ENCODE measurements at places on chromosomes 5 and 9. TPM values are rescaled to one million over a fixed set of nuclear protein-coding genes. Genes with fewer than 3 reads are reported as not detected.
A peak's percentile ranks its signal among the peaks of the same experiment; 100 is the strongest.

DNA sequence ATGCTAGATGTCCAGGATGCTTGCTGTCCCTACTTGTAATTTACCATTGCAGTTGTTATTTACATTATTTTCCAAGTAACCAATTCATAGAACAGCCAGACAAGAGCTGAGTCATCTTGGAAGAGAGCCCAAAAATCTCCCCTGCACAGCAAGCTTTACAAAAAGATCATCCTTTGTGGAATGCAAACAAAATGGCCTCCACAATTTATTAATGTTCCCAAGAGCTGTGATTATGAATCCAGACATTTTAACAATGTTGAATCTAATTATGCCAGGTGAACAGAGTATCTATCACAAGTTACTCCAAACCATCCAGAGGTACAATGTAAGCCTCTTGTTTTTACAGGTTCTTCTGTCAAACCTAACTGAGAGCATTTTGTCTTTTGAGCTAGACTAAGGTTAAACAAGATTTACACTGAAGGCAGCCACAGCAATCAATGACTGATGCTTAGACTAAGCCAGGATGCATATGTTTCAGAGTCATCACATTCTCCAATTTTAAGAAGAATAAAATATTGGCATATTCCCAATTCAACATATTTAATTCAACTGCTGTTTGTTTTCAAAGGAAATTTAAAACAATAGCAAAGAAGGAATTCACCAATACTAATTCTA is 95.3 kb upstream of the SLC12A2 start:
- no peak for DNase-seq

DNA sequence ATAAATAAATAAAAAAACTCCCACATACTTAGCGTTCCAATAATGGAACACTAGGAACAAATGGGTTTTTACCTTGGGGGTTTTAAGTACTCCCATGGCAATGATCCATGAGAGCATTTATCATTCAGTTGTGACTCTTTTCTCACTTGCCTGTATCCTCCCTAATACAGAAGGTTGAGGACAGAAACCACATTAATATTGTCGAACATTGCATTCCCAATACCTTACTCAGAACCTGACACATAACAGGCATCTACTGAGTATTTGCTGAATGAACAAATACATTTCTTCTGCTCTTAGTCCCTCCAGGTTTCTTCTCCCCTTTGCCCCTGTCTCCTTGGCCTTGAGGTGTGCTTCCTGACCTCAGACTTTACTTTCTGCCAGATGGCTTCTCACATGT is 175.9 kb downstream of the CEMIP2 start:
- no peak for DNase-seq

DNA sequence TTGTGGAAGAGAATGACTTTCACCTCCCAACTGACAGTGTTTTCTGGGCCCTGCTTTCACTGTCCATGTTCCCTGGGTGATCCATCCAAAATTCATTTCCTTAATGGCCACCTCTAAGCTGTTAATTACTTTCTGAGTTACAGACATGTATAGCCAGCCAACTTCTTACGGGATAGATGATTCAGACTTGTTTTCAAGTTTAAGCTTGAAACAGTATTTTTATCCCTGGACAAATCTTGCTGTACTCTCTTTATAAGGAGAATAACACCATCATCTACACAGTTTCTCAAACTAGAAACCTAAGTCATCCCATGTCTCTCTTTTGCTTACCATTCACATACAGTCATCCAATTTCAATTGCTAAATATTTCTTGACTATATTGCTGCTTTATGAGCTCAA is 6.9 kb downstream of the FAM174A start:
- DNase-seq: no peak

DNA sequence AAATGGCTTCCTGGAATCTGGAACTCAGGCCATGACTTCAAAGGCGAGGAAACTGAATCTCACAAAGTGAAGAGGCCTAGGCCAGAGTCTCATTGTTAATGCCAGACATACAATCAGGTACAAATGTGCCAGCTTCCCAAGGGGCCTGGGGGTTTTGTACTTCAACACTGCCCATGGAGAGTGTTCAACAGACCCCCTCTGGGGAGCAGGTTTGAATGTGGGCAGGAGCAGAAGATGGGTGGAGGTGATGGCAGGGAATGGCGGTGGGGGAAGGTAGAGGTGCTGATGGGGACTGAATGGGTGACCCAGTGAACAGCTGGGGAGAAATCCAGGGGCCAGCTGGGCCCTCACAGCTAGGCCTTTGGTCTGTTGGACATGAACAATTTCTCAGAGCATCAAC is 12.0 kb downstream of the FOXI1 start:
- no peak for DNase-seq

GRCh38 chr5:74851684-74852353 is 14.4 kb downstream of the FAM169A start:
- no peak for DNase-seq

DNA sequence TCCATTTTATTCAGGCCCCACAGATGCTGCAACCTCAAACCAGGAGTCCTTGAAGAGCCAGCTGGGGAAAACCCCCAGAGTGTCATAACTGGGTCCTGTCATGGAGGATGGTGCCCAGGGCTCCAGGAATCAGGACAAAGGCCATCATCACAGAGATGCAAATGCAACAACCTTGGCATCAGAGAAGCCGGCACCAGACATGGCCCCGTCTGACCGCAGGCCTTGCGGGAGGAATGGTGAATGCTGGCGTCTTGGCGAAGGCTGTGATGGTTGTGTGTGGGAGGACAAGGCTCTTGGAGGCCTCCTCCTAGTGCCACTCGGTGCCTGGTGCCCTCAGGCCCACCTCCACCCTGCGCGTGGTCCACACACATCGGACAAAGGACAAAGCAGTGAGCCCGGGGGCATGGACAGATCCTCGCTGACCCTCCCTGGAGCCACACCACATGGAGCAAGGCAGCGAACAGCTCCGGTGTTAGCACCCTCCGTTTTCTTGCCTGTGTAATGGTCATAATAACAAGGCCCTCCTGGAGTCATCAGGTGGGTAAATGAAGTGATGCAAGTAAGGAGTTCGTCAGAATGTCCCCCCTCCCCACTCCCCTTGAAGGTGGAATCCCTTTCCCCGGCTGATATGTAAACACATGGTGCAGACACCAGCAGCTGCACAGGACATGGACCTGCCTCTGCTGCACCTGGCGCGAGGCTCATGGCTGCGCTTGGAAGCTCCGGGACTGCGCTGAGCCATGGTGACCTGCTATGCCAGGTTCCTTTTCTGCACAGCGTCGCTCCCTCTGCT is 380.7 kb downstream of the IRX2 start:
- no peak for DNase-seq

DNA sequence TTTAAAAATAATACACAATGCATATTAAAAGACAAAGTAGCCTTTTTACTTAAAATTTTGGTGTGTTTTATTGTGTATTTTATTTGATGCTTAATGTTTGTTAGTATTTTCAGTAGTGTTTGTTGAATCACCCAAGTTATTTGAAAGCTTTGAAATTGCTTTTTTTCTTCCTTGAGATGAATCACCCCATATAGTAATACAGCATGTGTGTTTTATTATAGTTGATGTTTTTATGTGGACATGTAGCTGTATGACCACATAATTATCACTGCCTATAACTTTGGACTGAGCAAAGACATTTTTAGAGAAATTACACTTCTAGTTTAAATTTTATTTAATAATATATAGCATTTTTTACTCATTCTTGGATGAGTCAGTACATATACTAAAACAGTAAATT is 18.0 kb downstream of the FAM174A start:
- no peak for DNase-seq

DNA sequence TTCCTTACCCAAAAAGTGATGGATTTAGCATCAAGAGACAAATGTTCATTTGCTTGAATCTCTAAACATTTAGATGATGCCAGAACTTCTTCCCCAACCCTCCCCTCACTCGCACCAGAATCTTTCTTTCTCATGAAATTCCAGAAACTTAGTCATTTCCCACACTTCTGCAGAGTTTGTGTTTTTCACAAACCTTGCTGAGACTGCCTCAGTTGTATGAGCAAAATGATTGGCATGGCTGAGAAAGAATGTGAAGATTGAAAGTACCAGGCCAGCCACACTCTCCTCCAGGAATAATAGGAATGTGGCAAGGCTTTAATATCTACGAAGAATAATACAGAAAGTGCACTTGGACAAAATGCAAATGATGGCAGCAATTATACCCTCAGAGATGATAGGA is 428.3 kb upstream of the CDH6 start:
- DNase-seq: no peak

DNA sequence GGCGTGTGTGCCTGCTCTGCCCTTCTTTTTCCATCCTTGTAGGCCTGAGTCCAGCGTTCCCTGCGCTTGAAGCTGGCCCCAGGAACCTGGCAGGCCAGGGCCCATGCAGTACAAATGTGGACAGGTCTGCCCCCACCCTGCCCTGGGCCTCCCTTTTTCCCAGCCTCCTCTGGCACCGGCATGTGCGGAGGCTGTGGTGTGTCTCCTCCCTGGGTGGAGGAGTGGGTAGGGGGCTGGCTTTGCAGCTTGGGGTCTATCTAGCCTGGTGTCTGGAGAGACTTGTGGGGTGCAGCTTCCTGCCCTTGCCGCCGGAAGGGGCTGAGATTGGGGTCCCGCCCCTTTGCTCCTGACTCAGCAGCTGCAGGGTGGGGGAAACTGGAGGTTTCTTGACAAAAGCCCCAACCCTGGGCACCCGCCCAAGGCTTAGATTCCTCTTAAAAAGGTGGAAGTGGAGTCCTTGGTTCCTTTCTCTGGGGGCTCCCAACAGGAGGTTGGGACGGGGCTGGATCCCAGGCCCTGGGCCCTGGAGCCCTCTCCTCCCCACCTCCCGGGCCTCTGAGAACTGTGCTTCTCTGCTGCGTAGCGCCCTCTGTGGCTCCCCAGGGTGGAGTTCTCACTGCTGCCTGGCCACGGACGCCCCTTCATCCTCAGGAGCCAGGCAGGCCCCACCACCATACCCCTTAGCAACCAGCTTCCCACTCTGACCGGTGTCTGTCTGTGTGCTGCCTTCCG is 18.0 kb downstream of the RXRA start:
- no peak for DNase-seq

DNA sequence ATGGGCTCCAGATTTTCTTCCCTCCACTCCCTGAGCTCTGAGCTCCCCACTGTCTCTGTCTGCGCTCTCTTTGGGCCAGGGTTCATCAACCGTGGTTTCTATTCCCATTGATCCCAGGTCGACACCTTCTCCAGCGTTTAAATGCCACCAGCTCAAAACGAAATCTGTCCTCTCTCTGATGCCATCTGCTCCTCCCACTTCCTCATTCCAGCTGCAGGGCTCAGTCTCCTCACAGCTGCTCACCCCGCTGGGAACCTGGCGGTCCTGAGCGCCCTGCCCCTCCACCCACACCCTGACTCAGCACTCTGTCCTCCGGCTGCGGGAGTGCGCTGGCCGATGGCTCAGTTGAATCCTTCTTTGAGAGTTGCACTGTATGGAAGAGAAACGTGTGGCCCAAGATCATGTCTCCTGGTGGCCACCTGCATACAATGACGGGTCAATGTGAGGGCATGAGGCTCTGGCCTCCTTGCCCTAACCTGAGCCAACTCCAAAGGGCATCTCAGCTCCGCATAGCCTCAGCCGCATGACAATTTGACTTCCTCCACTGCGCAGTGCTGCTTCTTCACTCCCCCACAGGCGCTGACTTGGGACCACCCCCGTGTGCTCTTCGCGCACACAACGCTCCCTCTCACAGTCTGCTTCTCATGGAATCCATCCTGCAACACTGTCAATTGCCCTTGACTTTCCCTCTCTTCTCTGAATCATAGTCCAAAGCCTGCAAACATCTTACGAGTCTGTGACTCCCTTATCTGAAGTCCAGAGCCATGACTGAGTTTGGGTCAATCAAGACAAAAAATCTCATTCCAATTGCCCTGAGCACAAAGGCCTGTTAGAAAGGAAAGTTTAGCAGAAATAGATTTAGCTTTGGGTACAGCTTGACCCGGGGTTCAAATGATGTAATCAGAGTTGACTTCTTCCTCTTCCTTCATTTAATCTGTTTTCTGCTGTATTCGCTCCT is 82.4 kb downstream of the PTCH1 start:
- no peak for DNase-seq

DNA sequence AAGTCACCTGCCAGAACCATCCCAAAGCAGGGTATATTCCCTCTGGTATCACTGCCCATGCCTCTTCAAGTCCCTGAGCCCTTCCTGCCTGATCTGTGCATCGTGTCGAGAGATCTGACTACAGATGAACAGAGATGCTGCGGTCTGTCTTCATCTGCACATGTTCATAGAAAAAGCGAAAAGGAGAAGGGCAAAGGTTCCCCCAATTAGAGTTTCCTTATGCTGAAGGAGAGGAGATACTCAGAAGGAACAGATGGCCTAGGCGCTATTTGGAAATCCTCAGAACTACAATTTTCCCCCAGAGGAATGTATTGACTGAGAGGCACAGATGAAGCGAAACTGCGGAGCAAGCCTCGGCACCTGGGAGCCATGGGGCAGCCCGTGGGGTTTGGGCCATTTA is 170.9 kb downstream of the SEC61B start:
- DNase-seq: no peak

- no peak for DNase-seq
These were observed 6.2 kb upstream of the CD180 start for GRCh38 chr5:67202828-67203227.

DNA sequence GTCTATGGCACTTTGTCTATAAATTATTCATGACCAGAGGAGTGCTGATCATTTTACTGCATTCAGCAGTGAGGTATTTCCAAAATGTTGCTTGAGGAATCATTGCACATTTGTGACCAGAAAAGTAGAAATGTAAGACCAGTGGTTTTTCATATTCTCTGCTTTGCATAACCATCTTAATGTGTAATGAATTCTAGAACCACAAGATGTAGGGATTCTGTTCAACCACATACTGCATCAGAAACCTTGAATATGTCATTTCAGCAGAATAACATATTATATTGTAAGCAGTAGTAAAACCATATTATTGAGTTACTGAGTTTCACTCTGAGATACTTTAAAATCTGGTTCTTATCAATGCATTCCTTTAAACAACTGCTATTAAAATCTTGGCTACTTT is 1243.4 kb downstream of the MAT2B start:
- DNase-seq: no peak

DNA sequence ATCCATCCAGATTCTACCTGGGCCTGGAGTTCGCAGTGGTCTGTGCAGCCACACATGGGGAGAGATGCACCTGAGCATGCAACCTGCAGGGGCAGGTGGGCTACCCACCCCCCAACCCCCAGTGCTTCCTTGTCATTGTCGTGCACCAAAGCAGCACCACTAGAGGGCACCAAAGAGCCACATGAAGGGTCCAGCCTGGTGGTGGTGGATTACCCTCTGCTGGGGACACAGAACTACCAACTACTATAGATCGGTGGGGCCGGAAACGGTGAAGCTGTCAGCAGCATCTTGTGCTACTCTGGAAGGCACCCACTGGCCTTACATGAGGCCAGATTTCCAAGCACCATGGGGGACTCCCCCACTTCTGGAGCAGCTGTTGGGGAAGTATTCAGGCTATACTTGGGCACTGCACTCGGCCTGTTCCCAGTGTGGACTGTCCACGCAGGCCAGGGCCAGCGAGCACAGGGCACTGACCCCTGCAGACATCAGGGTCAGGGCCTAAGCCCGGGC is 60.2 kb upstream of the TBC1D2 start:
- DNase-seq: peak; percentile 74

GRCh38 chr5:78771260-78772205 is 123.0 kb upstream of the LHFPL2 start:
- DNase-seq: no peak

The INIP gene
- polyA plus RNA-seq: 33.1 TPM

The GABRP gene
- 1.2 TPM for polyA plus RNA-seq

The CCNI2 gene
- 2.6 TPM for polyA plus RNA-seq

The KLF9 gene
- polyA plus RNA-seq: 8.9 TPM

The IL5 gene
- polyA plus RNA-seq: not detected

The GRXCR2 gene
- not detected for polyA plus RNA-seq

The HACD4 gene
- 2.8 TPM for polyA plus RNA-seq

The PALM2AKAP2 gene
- polyA plus RNA-seq: 9.9 TPM
